Muscle of arm (tissue), 14 donors: ENCODE measurements at places on chromosomes 7 and 10.

DNA sequence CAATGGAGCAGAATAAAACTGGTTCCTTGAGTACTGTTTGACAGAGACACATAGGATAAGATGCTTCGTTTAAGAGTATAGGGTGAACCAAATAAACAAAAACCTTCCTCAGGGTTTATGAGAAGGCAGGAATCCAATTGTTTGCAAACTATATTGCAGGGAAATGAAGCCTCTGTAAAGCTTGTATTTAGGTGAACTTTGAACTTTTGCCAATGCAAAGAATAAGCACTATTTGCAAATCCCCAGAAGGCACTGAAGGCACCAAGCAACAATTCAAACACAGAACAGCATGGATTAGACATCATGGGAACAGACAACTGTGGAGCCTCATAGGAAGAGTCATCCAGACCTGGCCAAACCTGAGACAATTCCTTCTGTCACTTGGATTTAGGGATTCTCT, 47.1 kb upstream of the WASL start:
- DNase-seq, result no peak

DNA sequence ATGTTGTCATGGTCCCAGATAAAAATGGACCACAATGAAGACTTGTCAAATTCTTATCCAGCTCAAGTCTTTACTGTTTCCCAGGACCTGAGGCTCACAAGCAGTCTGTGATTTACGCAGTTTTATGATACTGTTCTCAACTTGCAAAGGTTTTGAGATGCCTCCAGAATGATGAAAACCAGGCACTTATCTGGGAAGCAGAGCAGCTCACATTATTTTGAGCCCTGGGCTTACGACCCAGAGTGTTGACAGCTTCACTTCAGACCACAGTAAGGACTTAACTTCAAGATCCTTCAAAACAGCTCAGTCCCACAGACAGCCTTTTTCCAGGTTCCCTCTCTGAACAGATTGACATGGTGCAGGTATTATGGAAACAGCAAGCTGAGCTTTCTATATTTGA, 236.1 kb downstream of the RNLS start:
- DNase-seq, result no peak

DNA sequence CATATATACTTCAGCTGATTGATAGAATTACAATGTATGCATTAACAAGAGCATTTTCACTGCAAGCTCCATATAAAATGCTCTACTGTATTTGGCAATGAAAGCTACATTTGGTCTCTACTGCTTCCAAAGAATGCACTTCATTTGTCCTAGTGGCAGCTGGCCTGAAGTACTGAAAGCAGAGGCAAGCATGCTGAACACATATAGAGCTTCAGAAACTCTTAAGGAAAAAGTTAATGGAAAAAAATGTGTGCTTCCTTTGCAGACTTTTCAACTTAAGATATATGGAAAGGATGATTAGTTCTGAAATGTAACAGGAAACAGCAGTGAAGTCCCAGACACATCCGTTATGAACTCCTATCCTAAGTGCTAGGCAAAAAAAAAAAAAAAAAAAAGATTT, 537.1 kb upstream of the POM121L12 start:
- peak; percentile 58 for DNase-seq

GRCh38 chr7:80725181-80725611, 86.8 kb downstream of the CD36 start:
- DNase-seq, result no peak

- no peak for DNase-seq
These were observed 77.4 kb downstream of the SAMD9 start for GRCh38 chr7:93040355-93040754.

DNA sequence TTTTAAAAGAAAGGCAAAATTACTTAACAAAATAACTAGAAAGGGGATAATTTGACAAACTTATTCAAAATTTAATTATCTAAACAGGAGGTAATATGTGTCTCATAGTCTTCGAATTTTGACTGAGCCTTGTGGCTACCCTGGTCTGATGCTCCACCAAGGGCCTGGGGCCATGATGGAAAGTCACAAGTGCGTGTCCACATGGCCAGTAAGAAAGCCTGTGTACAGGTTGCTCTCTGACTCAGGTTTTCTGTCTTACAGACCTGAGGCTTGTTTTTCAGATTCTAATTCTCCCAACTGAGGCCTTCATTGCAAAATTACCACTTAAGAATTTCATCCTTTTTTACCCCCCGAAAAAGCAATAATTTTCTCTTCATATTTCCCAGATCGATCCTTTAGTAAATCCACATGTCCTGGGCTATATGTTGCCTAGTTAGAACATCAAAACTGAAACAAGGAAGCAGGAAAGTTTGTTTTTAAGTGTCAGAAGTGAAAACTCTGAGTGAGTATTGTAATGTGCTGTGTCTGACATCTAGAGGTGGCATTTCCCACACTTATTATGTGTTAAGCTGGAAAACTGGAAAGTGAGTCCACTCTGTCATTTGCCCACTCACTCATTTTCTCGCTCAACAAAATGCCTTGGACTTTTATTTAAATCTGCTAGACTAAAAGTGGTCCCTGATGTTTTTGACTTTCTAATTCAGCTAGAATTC, 10.0 kb downstream of the CYP3A43 start:
- DNase-seq, result peak; percentile 7

- DNase-seq, result no peak
These were observed 12.9 kb downstream of the ATP5MF start for GRCh38 chr7:99453105-99453504.

DNA sequence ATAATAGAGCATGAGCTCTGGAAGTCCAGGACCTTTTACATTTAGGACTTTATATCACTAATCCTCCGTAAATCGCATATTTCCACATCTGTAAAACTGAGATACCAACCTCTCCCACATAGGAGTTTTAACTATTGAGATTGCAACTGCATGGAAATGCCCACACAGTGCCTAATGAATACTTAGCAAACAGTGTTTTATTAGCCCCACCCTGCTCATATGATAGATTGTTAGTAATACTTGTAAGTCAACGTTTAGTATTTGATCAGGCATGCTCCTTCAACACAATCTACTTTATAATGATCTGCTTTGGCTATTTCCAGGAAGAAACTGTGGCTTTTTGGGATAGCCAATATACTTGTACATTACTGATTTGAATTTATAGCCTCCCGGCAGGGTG, 8.5 kb downstream of the PDZD8 start:
- DNase-seq, result no peak
